ENCODE measurements at places on chromosomes 7 and 10.

GRCh38 chr7:27627146-27627545 lies 35.5 kb downstream of the HIBADH start:
- no peak for DNase-seq

DNA sequence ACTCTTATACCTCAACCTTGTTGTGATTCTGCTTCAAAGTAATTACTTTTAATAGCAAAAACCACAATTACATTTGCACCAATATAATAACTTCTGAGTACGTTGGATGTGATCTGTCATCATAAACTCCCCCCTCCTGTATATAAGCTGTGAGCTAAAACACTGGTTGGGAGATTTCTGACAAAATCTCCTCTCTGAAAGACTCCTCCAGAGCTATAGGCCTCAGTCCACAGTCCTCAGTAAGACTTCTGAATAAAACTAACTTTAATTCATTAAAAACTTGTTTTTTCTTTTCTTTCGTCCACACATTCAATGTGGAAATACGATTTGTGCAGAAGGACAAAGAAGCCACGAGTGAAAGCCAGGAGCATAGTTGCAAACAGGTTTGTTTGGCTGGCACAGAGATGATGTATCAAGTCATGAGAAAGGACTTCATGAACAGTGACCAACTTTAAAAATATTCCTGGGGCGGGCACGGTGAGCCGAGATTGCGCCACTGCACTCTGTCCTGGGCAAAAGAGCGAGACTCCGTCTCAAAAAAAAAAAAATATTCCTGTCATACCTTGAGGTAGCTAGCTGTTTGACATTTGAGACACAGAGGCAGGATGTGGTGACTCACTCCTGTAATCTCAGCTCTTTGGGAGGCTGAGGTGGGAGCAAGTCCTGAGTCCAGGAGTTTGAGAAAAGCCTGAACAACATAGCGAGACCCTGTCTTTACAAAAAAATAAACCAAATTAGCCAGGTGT lies 91.1 kb upstream of the ARHGAP21 start:
- no peak for DNase-seq

DNA sequence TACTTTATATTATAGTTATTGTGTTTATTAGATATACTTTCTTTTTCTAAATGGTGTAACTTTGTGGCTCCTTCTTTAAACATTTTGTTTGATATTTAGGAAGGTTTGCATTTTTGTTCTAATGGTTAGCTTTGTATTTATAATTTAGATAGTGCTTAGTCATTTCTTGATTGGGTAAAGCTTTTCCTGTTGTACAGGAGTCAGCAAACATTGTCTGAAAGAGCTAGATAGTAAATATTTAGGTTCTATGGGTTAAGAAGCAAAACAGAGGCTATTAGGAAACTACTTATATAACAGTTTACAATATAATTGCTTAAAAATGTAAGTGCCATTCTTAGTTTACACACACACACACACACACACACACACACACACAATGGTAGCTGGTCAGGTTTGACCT lies 70.6 kb upstream of the CCDC6 start:
- no peak for DNase-seq

GRCh38 chr10:105827133-105827532 lies 1186.0 kb downstream of the SORCS3 start:
- DNase-seq: no peak

All from pulmonary artery endothelial cell (primary cell).